ENCODE measurements at places on chromosomes 4 and X.

- DNase-seq = no peak
Observed at GRCh38 chrX:111831343-111831742, 44.6 kb upstream of the TRPC5OS start.

DNA sequence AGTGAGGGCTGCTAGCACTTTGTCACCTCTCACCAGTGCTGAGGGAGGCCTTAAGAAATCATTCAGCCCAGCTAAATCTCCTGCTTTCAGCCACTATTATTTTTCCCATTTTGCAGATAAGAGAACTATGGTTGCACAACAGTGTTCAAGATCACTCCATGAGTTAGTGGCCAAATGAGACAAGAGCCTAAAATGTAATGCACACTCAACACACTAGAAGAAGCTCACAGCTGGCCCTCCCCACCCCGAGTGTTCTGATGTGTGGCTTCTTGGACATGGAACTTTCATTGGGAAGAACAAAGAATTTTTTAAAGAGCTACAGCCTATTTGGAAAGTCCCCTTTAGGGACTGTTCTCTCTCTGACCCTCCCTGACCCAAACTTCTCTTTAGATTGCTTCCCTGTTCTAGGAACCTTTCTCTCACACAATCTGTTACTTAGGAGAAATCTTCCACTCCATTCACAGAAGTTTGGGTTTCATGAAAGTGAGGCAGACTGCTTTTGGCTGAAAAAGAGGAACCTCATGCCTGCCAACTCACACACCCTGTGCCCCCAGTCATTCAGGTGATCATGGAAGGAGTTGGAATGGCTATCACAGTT, 44.0 kb upstream of the CT47C1 start:
- no peak for DNase-seq

GRCh38 chr4:172356016-172356415, 542.8 kb downstream of the GALNTL6 start:
- DNase-seq = no peak

DNA sequence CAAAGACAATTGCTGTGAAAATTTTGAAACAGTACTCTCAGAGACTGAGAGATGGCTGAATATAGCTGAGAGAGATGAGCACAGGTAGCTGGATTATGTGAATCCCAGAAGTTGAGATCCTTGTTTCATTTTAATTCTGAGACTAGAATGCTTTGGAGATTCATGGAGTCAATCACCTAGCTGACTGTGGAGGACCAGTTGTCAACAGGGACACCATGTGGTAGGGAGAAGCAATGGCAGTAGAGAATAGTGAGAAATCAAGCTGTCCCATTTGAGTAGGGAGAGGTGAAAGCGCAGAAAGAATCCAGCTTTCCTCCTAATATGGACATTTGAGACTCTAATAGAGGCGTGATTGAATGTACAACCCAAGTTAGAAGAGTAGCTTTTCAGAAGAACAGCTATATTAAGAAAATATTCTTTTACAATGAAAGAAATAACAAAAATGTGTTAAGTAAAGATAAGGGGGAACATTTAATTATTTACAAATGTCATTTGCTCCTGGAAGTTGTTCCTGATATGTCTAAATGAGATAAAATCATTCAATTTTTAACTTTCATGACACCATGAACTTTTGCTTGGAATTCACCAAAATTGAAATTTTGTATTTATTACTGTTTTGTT, 30.3 kb upstream of the GLRB start:
- DNase-seq = no peak

DNA sequence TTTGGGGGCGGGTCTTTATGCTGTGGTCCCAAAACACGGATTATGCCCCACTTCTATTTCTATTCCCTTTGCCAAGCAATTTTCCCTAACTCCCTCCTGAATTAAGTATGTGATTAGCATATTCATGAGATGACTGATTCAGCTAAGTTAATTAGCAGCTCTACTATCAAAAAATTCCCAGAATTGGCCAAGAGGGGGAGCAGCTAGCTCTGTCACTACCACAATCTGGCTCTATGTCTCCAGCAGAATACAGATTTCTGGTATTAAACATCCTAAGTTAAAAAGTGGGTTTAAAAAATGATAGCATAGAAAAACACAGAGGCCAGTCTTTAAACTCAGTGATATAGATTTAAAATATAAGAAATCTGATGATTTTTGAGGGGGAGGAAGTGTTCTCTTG, 80.3 kb downstream of the GPC4 start:
- DNase-seq = peak; percentile 0

Data from anterior cingulate cortex (tissue), 58 donors.